ENCODE measurements at places on chromosomes 2 and 18. TPM values are rescaled to one million over a fixed set of nuclear protein-coding genes. Genes with fewer than 3 reads are reported as not detected.

GULP1 gene
- total RNA-seq: 29.9 TPM

PDE11A gene
- 0.61 TPM for total RNA-seq

EIF2B4 gene
- total RNA-seq: 58.4 TPM

PGAP1 gene
- 1.1 TPM for total RNA-seq

OSBPL1A gene
- 11.7 TPM for total RNA-seq

GCG gene
- total RNA-seq: not detected

ROCK1 gene
- total RNA-seq: 18.6 TPM

FOXD4L1 gene
- total RNA-seq: 0.58 TPM

ZNF638 gene
- 65.9 TPM for total RNA-seq

Data from A549 treated with RU486 at 1 μM for 4 hours (cell line).